ENCODE measurements at places on chromosomes 5 and 9. TPM values are rescaled to one million over a fixed set of nuclear protein-coding genes. Genes with fewer than 3 reads are reported as not detected.

The FST gene
- 1.1 TPM for total RNA-seq

GRCh38 chr5:43676083-43676840 lies 73.3 kb downstream of the NNT start:
- DNase-seq, result no peak

DNA sequence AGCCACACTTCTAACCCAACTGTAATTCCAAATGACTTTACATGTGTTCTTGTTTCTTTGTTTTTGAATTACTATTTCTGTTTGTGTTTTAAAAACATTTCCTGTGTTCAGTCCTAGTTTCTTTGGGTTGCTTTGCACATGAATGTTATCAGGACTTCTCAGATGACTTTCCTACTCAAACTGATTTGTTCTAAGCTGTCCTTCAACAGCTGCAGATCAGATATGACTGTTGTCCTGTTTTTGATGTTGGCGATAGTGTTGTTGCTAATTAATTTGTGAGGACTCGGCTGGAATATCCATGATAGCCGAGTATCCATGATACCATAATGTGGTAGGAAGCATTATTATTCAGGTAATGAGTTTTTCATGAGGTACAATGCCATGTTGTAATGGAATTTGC lies 98.6 kb downstream of the CHSY3 start:
- no peak for DNase-seq

- DNase-seq, result no peak
Observed at GRCh38 chr5:1541702-1542400, 18.1 kb upstream of the LPCAT1 start.

DNA sequence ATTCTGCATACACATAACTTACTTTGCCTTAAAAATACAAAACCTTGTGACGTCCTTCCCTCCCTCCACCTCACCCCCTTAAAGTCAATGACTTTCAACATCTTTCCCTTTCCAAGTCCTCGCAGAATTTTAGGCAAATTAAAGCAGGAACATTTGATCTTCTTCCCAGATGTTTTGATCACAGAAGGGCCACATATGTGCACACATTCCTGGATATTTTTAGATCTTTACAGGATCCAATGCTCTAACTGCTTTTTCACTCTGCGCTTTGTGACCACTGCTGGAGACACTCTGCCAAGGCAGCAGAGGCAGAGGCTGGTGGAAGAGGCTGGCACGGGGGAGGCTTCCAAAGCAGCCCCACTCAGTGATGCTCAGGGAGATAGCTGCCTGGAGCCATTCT lies 130.7 kb downstream of the SEC61B start:
- DNase-seq, result no peak

GRCh38 chr5:156529892-156530291 lies 202.9 kb downstream of the SGCD start:
- DNase-seq, result no peak

DNA sequence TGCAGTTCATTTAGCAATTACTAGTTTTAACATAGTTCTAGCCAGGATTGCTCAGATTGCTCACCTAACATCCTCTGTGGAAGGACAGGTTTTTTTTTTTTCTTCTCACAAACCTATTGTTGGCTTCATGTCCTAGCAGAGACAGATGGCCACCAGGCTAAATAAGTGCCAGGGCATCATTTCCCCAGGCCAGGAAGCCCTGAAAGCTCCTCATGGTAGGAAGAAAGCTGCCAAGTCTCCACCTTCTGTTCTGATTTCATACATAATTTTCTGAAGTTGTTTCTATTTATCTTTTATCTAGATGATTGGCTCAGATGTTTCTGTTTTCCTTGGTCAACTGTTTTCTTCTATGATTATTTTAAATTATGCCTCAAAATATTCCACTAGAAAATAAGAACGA lies 31.0 kb downstream of the EFCAB9 start:
- no peak for DNase-seq

DNA sequence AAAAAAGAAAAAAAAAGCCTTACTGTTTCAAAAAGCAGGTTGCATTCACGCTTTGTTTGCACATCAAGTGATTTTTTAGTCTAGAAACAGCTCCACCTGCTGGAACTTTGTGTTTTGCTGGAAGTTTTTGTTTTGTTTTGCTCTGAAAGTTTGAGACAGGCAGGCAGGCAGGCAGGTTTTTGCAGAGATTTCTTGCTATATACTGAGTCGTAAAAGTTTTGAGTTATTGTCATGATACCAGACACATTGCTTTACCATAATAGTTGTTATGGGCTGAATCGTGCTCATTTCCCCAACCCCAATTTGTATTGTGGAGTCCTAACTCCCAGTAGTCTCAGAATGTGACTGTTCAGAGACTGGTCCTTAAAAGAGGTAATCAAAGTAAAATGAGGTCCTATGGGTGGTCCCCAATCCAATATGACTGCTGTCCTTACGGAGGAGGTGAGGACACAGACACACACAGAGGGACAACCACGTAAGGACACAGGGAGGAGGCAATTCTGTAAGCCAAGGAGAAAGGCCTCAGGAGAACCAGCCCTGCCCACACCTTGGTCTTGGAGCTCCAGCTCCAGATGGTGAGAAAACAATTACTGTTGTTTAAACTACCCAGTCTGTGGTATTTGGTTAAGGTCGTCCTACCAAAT lies 20.9 kb downstream of the OR2Y1 start:
- no peak for DNase-seq

GRCh38 chr9:97388721-97389238 lies 23.1 kb upstream of the TDRD7 start:
- no peak for DNase-seq

Data from T-cell (primary cell).